ENCODE measurements at places on chromosomes 1 and 21.

- DNase-seq, result no peak
Measured at GRCh38 chr21:19540287-19540686, 1136.7 kb upstream of the TMPRSS15 start.

- DNase-seq, result no peak
Measured at GRCh38 chr1:191002768-191003167, 525.1 kb upstream of the BRINP3 start.

- no peak for DNase-seq
Measured at GRCh38 chr21:34992736-34993398, 56.2 kb downstream of the RUNX1 start.

- DNase-seq, result no peak
Measured at GRCh38 chr1:156836892-156837291, 20.2 kb upstream of the SH2D2A start.

DNA sequence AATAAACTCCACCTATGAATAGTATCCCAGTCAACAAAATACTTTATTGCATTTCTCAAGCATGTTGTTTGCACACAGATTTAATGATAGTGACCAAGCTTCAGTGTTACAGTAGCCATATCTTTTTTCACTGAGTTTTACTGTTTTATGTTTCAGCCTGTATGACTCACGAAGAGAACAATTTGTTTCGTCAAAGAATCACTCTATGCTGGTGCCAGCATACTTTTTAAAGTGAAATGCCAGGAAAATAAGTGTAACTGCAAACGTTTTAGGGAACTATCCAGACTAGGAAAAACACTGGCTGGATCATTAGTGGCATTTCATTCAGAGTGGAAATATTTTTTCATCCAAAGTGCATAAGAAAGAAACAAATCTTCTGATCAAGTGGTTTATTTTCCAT lies 210.8 kb downstream of the COL11A1 start:
- no peak for DNase-seq

DNA sequence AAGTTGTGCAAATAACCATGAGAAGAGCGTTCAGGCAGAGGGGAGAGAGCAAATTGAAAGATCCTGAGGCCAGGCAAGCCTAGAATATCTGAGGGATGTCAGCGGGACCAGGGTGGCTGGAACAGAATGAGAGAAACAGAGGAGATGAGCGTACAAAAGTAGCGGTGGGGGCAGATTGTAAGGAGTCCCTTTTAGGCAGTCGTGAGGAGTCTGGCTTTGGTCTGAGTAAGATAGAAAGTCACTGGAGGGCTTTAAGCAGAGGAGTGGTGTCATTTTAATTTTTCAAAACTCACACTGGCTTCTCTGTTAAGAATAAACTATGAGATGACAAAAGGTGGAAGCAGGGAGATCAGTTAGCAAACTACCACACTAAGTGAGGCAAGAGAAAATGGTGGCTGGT lies 24.2 kb downstream of the ATP5PF start:
- DNase-seq, result no peak

- no peak for DNase-seq
Measured at GRCh38 chr1:1917304-1917976, 1.6 kb downstream of the TMEM52 start.

GRCh38 chr1:29474274-29475244 lies 238.2 kb downstream of the PTPRU start:
- no peak for DNase-seq

DNA sequence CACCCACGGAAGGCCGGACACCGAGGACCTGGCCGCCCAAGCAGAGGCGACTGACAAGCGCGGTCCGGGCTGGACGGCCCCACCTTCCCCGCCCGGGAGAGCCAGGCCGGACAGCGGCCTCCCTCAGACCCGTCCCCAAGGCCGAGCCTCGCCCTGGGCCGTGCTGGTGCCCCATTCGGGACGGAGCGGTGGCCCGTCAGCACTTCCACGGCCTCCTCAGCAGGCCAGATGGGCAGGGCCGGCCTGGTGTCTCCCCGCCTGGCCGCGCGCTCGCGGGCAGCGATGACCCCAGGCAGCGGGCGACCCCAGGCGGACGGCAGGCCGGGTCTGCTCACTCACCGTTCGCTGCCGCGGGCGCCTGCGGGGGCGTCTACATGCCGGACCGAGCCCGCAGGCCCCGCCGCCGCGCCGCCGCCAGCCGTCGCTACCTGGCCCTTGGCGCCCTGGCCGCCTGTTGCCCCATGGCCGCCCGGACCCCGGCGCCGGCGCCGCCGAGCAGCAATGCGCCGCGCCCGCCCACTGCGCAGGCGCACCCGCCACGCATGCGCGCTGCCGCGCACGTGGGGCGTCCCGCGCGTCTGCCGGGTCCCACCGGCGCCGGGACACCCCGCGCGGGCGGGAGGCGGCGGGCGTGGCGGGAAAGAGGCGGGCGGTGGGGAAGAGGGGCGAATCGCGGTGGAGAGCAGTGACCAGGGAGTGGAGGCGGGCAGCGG lies at the start of gene NADK:
Gene NADK, minus strand, starts transcription at position 521 of the 713 bp plus-strand sequence. CDS start 13,064 bp downstream, outside the sequence.
- DNase-seq, result peak; percentile 24

GRCh38 chr1:212930986-212931678 lies 19.2 kb upstream of the VASH2 start:
- no peak for DNase-seq

GRCh38 chr1:16905868-16906702 lies 10.3 kb downstream of the RNU1-2 start:
- DNase-seq, result no peak

- no peak for DNase-seq
Measured at GRCh38 chr1:47662068-47662467, 224.2 kb downstream of the FOXD2 start.

DNA sequence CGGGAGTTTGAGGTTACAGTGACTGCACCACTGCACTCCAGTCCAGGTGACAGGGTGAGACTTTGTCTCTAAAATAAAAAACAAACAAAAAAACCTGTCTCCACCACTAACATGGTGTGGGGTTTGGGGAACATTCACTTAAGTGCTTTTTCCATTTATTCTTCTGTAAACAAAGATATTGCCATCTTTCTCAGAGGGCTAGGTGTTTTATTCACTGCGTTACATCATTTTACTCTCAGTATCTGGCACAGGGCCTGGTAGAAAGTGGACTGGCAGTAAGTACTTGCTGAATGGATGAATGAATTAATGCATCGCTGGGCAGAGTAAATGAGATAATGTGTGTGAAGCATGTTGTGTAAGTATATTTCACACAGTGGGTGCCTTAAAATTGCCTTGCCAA lies 20.1 kb downstream of the KIAA0040 start:
- DNase-seq, result no peak

DNA sequence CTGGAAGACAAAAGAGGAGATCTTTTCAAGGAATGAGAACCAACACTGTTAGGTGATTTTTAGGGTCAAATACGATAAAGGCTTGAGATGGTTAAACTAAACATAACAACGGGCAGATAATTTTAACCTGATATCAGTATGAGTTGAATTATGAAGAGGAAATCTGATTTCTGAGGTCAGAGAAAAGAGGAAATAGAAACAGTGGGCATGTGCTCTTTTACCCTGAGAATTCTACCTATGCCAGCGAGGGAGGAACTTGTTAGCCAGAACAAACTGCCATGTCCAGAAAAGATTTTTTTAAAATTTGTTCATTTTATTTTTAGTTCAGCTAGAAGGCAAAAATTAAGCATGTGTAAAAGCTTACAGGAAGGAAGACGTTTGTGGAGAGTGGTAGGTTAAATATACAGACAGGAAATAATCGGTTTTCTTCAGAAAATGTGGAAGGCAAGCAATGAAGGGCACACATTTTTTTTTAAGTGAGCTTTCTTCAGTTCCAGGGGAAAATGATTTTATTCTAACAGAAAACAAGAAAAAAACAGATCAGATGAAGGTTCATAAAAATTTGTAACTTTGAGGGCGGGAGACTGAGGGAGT lies 1745.3 kb downstream of the MRPL39 start:
- no peak for DNase-seq

DNA sequence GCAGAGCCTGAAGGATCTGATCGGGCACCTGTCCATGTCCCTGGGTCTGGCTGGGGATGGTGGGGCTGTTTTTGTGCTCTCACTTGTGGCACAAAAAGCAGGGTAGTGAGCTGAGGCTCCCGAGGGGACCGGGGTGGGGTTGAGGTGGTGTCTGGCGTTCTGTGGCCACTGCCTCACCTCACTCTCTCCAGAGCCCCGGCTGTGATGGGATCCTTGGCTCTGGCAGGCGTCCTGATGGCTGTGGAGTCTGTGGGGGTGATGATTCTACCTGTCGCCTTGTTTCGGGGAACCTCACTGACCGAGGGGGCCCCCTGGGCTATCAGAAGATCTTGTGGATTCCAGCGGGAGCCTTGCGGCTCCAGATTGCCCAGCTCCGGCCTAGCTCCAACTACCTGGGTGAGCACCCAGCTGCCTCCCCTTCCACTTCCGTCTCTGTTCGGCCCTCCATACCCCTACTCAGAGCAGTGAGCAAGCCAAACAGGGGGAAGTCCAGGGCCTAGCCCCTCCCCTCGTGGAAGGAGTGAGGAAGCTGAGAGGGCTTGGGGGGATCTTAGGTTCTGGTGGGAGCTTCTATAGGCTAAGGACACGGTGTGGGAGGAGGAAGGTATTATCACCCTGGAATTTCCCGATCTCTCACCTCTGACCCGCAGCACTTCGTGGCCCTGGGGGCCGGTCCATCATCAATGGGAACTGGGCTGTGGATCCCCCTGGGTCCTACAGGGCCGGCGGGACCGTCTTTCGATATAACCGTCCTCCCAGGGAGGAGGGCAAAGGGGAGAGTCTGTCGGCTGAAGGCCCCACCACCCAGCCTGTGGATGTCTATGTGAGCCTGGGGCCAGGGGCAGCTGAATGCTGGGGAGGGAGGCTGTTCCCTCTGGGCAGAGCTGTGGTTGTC lies 7.0 kb downstream of the ADAMTSL4 start:
- DNase-seq, result no peak

DNA sequence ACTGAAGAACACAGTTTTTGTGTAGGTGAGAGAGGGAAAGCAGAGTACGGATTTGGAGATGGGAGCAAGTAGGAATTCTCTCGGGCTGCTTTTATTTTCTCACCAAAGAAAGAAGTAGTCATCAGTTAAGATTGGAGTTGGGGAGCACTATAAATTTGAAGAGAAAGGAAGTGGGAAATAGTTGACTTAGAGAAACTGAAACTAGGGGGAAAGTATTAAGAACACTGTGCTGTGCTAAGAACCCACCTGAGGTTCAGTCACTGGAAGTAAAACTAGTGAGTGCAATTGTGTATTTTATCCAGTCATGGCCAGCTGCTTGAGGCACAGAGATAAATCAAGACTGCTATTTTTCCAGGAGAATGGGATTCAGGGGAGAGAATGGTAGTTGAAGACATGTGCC lies 37.4 kb downstream of the CLCC1 start:
- DNase-seq, result no peak

DNA sequence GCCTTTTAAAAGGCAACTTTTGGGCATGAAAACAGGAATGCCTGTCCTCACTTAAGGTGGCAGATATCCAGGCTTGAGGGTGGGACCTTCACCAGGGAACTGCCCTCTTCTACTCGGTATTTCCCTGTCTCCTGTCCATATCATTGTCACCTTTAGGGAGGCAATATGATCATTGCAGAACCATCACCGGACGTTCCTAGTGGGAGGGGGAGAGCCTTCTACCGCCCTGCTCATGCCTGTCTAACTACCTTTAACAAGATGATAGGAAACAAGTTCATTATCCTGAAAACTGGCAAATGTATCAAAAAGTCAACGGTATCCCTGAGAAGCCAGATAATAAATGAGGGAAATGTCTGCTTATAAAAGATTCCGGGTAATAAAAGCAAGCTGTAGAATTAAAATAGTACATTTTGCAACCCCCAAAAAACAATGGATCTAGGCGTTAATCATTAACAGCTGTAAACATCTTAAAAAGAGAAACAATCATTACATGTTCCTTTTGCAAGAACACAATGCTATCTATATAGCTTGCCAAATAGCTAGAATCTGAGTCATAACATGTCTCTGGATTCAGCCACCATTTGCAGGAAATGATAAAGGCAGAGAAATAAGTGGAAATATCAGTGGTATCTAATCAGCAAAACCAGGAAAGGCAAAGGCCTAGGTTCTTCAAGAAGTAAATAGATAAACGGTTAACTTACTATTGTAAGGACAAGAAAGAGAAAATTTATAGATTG lies 852.9 kb upstream of the ADGRL4 start:
- no peak for DNase-seq

All from DMS79 (cell line).